ENCODE measurements at places on chromosomes 5 and 9.

DNA sequence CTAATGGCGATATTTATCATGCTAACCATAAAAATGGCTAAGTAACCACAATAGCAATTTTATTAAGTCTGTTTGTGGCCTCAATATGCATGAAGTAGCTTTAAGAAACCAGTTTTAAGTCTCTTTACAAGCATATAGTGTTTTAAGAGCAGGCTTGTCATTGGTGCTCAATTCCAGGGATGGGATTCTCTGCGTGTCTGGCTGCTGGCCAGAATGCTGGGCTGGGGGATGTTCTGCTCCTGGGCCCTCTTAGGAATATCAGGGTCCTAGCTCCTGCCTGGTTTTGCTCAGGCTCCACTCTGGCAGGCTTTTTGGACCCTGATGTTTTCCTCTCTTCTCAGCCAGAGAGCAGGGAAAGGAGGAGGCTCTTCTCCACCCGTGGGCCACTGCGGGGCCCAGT, 127.2 kb downstream of the PDE8B start:
- DNase-seq = no peak

GRCh38 chr9:126617823-126618165, 4.1 kb downstream of the LMX1B start:
- no peak for DNase-seq

GRCh38 chr5:169875731-169876130, 104.6 kb downstream of the INSYN2B start:
- DNase-seq = no peak

DNA sequence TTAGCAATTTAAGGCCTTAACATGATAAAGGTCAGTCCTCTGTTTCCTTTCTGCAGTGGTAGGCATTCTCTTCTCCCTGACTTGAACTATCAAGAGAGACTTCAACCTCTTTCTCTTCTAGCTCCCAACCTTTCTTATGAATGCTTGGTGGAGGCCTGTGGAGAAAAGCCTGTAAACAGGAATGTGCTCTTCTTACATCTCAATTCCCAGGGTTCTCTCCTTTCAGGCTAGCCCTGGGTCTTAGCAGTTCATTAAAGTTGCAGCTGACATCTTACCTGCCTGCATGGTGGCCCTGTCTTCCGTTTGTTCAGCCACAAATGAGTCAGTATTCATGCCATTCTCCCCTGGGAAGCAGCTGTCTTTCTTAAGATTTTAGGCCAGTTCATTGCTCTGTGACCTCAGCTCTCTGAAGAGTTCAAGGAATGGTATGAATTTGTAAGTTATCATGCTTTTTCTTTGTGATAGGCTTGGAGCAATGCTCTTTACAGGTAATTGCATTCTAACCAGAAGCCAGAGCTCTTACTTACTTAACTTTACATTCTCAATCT, 77.8 kb downstream of the ADCY2 start:
- no peak for DNase-seq

DNA sequence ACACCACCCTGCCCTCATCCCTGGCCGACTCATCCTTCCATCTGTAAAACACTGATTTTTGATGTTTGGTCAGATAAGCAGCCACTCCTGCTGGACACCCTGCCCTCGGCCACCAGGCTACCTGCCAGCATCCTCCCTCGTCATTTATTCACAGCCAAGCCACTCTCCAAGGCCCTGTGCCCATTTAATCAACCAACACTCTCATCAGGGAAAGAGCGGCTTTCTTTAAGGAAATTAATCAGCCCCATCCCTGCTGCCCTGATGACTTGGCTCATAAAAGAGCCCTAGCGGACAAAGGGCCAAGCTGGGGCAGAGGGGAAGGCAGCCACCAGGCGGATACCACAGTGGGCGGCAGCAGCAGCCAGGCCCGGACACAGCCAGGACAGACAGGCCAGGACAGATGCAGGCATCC, 52.4 kb downstream of the GOLM1 start:
- no peak for DNase-seq

DNA sequence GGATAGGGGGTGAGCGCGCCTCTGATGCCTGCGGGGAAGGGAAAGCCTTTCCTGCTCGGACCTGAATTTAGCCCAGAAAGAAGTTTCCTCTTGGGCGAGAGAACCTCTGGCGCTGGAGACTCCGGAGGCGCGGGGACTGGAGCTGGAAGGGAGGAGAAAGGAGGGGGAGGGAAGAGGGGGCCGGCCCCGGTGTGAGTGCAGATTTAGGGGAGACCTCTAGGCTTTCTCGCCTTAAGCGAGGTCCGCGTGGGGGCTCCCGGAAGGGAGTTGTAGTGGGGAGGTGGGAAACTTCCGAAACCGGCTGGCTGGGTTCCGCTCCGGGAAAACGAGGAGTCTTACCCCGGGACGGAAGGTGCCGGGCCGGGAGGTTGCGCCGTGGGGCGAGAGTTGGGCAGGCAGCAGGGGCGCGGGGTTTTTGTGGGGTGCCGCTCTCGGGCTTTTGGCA, 1.3 kb downstream of the PCSK5 start:
- no peak for DNase-seq

GRCh38 chr5:142626099-142626498, 59.8 kb downstream of the FGF1 start:
- DNase-seq = no peak

- DNase-seq = no peak
Observed at GRCh38 chr9:31335529-31336234, 1048.8 kb upstream of the ACO1 start.

GRCh38 chr5:143019157-143019556, 249.0 kb downstream of the ARHGAP26 start:
- DNase-seq = no peak
